Psoas muscle (tissue), 8 donors: ENCODE measurements at places on chromosomes 1 and 21.
A peak's percentile ranks its signal among the peaks of the same experiment; 100 is the strongest.

GRCh38 chr1:82879701-82880305 lies 1079.1 kb downstream of the ADGRL2 start:
- H3K36me3 ChIP-seq, result no peaks in the 10 kb centered on the region
- H3K4me1 ChIP-seq, result no peaks in the 10 kb centered on the region
- H3K27ac ChIP-seq, result no peak overlapping the region
- H3K4me3 ChIP-seq, result no peak overlapping the region
- DNase-seq, result no peak

DNA sequence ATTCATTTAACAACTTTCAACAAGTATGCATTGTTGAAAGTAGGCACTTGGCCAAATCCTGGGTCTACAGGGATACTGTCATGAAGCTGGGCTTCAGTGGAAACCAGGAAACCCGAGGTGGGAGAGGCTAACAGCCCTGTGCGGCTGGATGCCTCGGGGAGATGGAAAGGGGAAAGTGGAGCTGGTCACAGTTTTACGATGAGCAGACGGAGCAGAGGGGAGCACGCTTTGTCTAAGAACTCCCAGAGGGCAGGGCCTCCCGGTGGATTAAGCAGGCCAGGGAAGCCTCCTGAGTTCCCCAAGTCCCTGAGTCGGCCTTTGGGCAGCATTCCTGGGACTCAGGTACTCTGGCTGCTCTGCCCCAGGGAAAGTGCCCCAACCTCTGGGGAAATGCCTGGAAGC lies 23.8 kb downstream of the STUM start:
- H3K36me3 ChIP-seq, result no peaks in the 10 kb centered on the region
- peaks cover 2% of the 10 kb centered on the region for H3K27me3 ChIP-seq
- no peak overlapping the region for H3K27ac ChIP-seq
- H3K4me1 ChIP-seq, result no peaks in the 10 kb centered on the region
- no peak for DNase-seq

- H3K27me3 ChIP-seq, result no peaks in the 10 kb centered on the region
- DNase-seq, result peak; percentile 41
- H3K4me1 ChIP-seq, result no peaks in the 10 kb centered on the region
- no peak overlapping the region for H3K4me3 ChIP-seq
These were observed 155.2 kb downstream of the PEX14 start for GRCh38 chr1:10629816-10630571.

DNA sequence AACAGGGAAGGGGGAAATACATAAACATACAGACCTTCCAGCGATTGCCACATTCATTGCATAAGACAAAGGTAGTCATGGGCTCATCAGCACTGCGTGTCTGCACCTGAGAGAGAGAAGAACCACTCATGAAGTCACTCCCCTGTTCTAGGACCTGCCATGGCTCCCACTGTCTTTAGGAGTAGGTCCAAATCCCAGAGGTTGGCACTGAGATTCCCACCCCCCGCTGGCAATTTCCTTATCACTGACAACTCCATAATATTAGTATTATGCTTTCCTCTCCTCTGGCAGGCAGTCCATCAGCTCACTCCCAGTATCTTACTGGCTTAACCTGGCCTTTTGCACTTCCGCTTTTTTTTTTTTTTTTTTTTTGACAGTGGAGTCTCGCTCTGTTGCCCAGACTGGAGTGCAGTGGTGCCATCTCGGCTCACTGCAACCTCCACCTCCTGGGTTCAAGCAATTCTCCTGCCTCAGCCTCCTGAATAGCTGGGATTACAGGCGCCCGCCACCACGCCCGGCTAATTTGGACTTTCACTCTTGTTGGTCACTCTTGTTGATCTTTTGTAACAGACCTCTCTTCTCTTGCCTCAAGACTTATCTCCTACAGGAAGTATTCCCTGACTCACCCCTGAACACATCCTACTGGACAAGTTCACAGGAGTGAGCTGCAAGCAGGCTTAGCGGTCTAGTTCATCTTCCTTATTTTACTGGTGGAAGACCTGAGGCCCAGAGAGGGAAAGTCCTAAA lies 14.8 kb upstream of the ZNF436 start:
- H3K27me3 ChIP-seq, result no peaks in the 10 kb centered on the region
- H3K27ac ChIP-seq, result peak overlapping the region; percentile 21
- no peak for DNase-seq

DNA sequence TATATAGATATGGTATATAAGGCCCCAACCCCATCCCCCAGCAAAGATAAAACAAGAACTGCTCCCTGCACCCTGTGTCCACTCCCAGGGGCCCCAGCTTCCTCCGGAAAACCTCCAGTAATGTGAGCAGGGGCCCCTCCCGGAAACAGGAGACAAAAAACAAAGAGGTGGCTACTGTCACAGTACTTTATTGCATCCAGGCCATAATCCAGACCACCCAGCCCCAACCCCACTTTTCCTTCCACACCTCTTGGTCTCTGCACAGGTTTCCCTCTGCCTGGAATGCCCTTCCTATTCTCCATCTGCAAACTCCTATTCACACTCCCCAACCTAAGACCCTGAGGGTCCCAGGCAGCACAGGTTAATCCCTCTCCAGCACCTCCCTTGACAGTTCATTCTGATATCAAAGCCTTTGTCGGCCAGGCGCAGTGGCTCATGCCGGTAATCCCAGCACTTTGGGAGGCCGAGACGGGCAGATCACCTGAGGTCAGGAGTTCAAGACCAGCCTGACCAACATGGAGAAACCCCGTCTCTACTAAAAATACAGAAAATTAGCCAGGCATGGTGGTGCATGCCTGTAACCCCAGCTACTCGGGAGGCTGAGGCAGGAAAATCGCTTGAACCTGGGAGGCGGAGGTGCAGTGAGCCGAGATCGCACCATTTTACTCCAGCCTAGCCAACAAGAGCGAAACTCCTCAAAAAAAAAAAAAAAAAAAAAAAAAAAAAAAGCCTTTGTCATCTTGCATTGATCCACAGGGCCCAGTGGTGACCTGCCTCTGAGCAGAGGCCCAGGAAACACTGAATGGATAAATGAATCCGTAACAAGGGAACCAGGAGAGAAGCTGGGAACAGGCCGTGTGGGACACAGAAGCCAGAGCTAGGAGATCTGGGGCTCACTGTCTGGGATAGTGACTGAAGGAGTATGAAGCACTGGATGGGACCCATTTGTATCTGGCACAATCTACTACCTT lies 2.3 kb upstream of the AUNIP start:
- no peak for DNase-seq
- no peaks in the 10 kb centered on the region for H3K36me3 ChIP-seq
- H3K4me1 ChIP-seq, result peaks cover 7% of the 10 kb centered on the region
- no peak overlapping the region for H3K27ac ChIP-seq

GRCh38 chr1:194813096-194813495 lies 1626.7 kb upstream of the B3GALT2 start:
- H3K36me3 ChIP-seq, result no peaks in the 10 kb centered on the region
- no peak overlapping the region for H3K4me3 ChIP-seq
- no peak for DNase-seq
- no peaks in the 10 kb centered on the region for H3K27me3 ChIP-seq
- no peaks in the 10 kb centered on the region for H3K4me1 ChIP-seq
- H3K27ac ChIP-seq, result no peak overlapping the region

DNA sequence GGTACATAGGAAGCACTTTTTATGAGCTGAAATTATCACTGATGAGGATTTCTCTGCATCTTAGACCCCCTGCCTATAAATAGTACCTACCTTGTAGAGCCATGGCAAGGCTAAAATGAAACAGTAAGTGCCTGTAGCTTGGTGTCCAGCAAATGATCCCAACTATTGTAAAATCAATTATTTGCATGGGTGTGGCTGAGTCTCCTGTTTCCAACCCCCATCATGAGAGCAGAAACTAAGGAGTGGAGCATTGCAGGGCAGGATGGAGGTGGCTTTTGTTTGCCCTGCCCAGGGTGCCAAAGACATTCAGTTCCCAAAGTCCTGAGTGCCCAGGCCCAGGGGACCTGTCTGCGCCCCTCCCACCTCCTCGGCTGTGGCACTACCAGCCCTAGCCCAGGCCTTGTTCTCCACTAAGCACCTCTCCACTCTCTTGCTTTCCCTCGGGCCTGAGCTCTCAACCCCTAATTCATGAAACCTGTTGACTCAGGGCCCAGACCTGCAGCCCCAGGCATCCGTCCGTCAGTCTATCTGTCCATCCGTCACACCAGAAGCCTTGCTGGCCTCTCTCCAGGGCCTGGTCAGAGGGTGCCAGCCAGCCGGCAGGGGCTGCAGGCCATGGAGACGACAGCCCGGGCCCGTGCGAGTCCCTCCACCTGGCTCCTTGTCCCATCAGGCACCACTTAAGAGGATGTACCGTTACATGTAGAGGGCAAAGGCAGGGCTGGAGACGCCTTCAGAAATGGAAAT lies 39.6 kb downstream of the PAX7 start:
- H3K4me1 ChIP-seq, result no peaks in the 10 kb centered on the region
- H3K27ac ChIP-seq, result no peak overlapping the region
- no peaks in the 10 kb centered on the region for H3K36me3 ChIP-seq
- H3K27me3 ChIP-seq, result peaks cover 5% of the 10 kb centered on the region
- DNase-seq, result no peak

- no peak for DNase-seq
- H3K36me3 ChIP-seq, result peaks cover 33% of the 10 kb centered on the region
- H3K27ac ChIP-seq, result peak overlapping the region; percentile 88
- no peaks in the 10 kb centered on the region for H3K27me3 ChIP-seq
- peak overlapping the region; percentile 71 for H3K4me3 ChIP-seq
- peaks cover 47% of the 10 kb centered on the region for H3K4me1 ChIP-seq
These were observed 721 bp downstream of the PBXIP1 start for GRCh38 chr1:154955039-154955717.

DNA sequence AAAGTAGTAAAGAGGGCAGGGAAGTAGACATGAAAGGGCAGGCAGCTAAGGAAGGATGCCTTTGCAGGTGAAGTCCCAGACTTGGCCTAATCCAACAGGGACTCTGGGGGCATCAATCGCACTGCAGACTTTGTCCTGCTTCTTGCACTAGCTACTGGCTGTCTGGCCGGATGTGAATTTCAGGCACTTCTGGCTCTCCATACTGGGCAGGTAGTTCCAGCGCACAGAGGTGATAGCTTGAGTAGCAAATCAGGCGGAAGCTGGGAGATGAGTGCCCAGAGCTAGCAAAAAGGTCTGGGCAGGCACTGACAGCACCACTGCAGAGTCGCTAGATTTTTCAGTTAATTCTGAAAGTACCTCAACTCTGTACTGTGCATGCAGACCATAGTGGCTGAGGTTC lies 997 bp downstream of the RSPH1 start:
- H3K27ac ChIP-seq, result no peak overlapping the region
- no peaks in the 10 kb centered on the region for H3K27me3 ChIP-seq
- peaks cover 5% of the 10 kb centered on the region for H3K4me1 ChIP-seq
- H3K4me3 ChIP-seq, result no peak overlapping the region

DNA sequence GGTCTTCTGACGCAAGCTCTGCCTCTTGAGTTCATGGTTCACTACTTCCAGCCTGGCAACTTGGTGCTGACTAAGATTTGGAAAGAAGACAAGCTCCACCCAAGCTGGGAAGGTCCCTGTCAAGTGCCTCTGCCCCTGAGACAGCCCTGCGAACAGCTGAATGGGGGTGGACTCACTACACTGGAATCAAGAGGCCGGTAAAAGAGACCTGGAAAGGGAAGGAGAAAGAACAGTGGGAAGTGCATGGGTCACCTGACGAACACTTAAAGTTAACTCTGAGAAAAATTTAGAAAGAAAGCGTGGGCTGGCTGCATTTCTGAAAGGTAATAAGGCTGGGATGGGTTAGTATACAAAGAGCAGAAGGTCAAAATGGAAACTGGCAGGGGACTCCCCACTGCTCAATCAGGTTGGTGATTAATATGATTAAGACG lies 26.1 kb upstream of the ZNF496 start:
- H3K4me1 ChIP-seq, result peaks cover 4% of the 10 kb centered on the region
- no peak for DNase-seq
- H3K36me3 ChIP-seq, result no peaks in the 10 kb centered on the region
- H3K4me3 ChIP-seq, result no peak overlapping the region
- no peak overlapping the region for H3K27ac ChIP-seq

- H3K27me3 ChIP-seq, result no peaks in the 10 kb centered on the region
- H3K4me1 ChIP-seq, result no peaks in the 10 kb centered on the region
- no peak overlapping the region for H3K4me3 ChIP-seq
- H3K36me3 ChIP-seq, result no peaks in the 10 kb centered on the region
- H3K27ac ChIP-seq, result no peak overlapping the region
- no peak for DNase-seq
These were observed 136.2 kb downstream of the NTNG1 start for GRCh38 chr1:107277022-107277421.

- no peaks in the 10 kb centered on the region for H3K36me3 ChIP-seq
- H3K27ac ChIP-seq, result no peak overlapping the region
- DNase-seq, result no peak
These were observed 374.0 kb downstream of the NEGR1 start for GRCh38 chr1:71908303-71908702.
